Activated T-helper 2 cell treated with anti-CD3 and anti-CD28 coated beads, Interferon-gamma antibody, Interleukin-2, Interleukin-4, amounts not matched to agents 10 μg/mL and 5 μg/mL and 100 μg/mL, durations not matched to agents 14 hours and 24 hours and 36 hours (primary cell): ENCODE measurements at places on chromosomes 5 and 9. TPM values are rescaled to one million over a fixed set of nuclear protein-coding genes. Genes with fewer than 3 reads are reported as not detected.

KIF4B gene
- 0.07 TPM in 1 of 2 replicates, not detected in the other for total RNA-seq

SOHLH1 gene
- total RNA-seq = not detected in 2 replicates

DCAF10 gene
- total RNA-seq = 17.4 and 18.4 TPM in 2 replicates

BRIX1 gene
- 86.2 and 91.8 TPM in 2 replicates for total RNA-seq

SLC36A2 gene
- not detected in 2 replicates for total RNA-seq

PCDHB13 gene
- total RNA-seq = 0.02 TPM in 1 of 2 replicates, not detected in the other

TMEM232 gene
- 0.80 and 1.1 TPM in 2 replicates for total RNA-seq

WDR38 gene
- total RNA-seq = not detected in 2 replicates

RANBP17 gene
- total RNA-seq = not detected in 2 replicates

TICAM2 gene
- total RNA-seq = 0.85 TPM in 1 of 2 replicates, not detected in the other

UBE2B gene
- 97.2 and 97.5 TPM in 2 replicates for total RNA-seq

TPD52L3 gene
- total RNA-seq = not detected in 2 replicates

ADAMTSL1 gene
- total RNA-seq = not detected in 2 replicates

SLCO4C1 gene
- total RNA-seq = 0.50 and 0.57 TPM in 2 replicates

AGXT2 gene
- not detected in 2 replicates for total RNA-seq

ASTN2 gene
- 2.7 and 4.0 TPM in 2 replicates for total RNA-seq

TXNDC8 gene
- not detected in 2 replicates for total RNA-seq

MAML1 gene
- 38.1 and 38.3 TPM in 2 replicates for total RNA-seq

LCN1 gene
- not detected in 2 replicates for total RNA-seq

CARD19 gene
- 52.6 and 57.2 TPM in 2 replicates for total RNA-seq

RNF183 gene
- 0.30 TPM in 1 of 2 replicates, not detected in the other for total RNA-seq

CXCL14 gene
- not detected in 2 replicates for total RNA-seq

LCN10 gene
- total RNA-seq = 1.2 and 1.7 TPM in 2 replicates

PCDHGA2 gene
- 0.09 and 0.11 TPM in 2 replicates for total RNA-seq

SLC1A3 gene
- total RNA-seq = not detected in 2 replicates

CD274 gene
- 36.7 and 40.5 TPM in 2 replicates for total RNA-seq

HRCT1 gene
- not detected in 2 replicates for total RNA-seq

TAF11L5 gene
- not detected in 2 replicates for total RNA-seq

ANKRD18A gene
- total RNA-seq = 2.7 and 3.9 TPM in 2 replicates

OR13C8 gene
- total RNA-seq = not detected in 2 replicates

OR1Q1 gene
- total RNA-seq = not detected in 2 replicates

FAT2 gene
- total RNA-seq = under 0.01 TPM in 1 of 2 replicates, not detected in the other

TNPO1 gene
- total RNA-seq = 112 and 121 TPM in 2 replicates

PCBD2 gene
- 13.3 and 14.1 TPM in 2 replicates for total RNA-seq

DMRT3 gene
- total RNA-seq = not detected in 2 replicates

PCDHA2 gene
- not detected in 2 replicates for total RNA-seq

ACOT12 gene
- total RNA-seq = not detected in 2 replicates

MLANA gene
- total RNA-seq = not detected in 2 replicates

IL3 gene
- total RNA-seq = 140 and 142 TPM in 2 replicates

ORM2 gene
- total RNA-seq = not detected in 2 replicates

DNM1 gene
- 0.90 and 2.4 TPM in 2 replicates for total RNA-seq

ITGA1 gene
- 0.59 and 0.76 TPM in 2 replicates for total RNA-seq

RRAGA gene
- total RNA-seq = 60.8 and 64.6 TPM in 2 replicates

RASGRF2 gene
- 16.1 and 19.4 TPM in 2 replicates for total RNA-seq

PCDHGA12 gene
- 0.11 and 0.16 TPM in 2 replicates for total RNA-seq

PCDHA12 gene
- not detected in 2 replicates for total RNA-seq

SOX30 gene
- 0.11 TPM in 2 replicates for total RNA-seq

ANKRD34B gene
- not detected in 2 replicates for total RNA-seq

PCAT7 gene
- not detected in 2 replicates for total RNA-seq

FBXL7 gene
- total RNA-seq = 0.05 TPM in 1 of 2 replicates, not detected in the other

PAEP gene
- not detected in 2 replicates for total RNA-seq

IFNA2 gene
- total RNA-seq = not detected in 2 replicates

TSPAN17 gene
- 32.7 and 33.9 TPM in 2 replicates for total RNA-seq

SLC46A2 gene
- not detected in 2 replicates for total RNA-seq

GRXCR2 gene
- total RNA-seq = not detected in 2 replicates
